ENCODE measurements at places on chromosomes 3 and 15. TPM values are rescaled to one million over a fixed set of nuclear protein-coding genes. Genes with fewer than 3 reads are reported as not detected.
A peak's percentile ranks its signal among the peaks of the same experiment; 100 is the strongest.

GRCh38 chr3:158918008-158918407, 116.2 kb downstream of the MFSD1 start:
- DNase-seq = no peak

- DNase-seq = no peak
Measured at GRCh38 chr3:45922950-45923590, 20.2 kb upstream of the CXCR6 start.

DNA sequence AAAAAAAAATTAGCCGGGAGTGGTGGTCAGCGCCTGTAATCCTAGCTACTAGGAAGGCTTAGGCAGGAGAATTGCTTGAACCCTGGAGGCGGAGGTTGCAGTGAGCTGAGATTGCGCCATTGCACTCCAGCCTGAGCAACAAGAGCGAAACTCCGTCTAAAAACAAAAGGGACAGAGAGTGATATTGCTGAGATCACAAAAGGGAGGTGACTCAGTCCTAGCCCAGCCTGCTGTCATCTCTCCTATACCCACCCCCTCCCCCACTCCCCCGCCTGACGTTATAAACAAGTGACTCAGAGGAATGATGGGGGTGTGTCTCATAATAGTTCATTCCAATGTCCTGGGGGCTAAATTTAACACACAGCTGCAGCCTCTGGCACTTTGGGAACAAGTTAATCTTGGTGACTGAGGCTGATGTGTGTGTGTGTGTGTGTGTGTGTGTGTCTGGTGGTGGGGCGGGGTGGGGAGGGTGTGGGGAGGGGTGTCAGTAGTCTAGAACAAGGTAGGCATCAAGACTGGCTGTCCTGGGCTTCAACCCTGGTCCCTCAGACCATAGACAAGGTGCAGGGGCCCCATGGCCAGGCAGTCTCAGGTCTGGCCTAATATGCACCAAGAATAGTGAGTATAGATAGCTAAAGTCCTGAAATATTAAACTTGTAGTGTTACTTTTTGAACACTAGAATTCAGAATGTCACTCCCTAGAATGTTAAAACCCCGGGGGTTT, 1.3 kb upstream of the KLHL40 start:
- peak; percentile 26 for DNase-seq

DNA sequence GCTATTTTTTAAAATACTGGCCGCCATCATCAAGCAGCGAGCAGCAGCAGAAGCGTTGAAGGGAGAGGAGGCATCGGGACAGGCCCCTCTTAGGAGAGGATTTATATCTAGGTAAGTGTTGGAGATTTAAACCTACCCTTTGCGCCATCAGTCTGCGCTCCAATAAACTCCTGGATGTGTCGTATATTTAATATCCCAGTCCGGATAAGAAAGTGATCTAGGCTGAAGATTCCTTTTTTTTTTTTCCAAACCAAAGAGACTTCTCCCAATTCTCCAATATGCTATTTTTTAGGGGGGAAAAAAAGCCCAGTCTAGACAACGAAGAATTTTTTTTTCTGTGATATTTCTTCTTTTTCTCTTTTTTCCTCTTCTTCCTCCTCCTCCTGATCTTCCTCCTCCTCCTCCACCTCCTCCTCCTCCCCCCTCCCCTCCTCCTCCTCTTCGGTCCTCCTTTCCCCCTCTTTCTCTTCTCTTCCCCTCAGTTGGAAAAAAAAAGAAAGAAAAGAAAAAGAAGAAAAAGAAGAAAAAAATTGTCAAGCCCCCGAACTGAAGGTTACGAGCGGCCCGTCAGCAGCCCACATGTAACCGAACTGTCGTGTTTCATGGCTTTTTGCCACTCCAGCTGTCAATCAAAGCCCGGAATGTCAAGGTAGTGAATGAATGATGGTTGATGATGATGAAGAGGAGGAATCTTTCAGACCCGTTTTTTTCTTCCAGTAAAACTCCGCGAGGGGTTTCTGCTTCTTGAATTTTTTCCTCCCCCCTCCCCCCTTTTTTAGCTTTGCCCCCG, 835 bp downstream of the MEIS2 start:
- no peak for DNase-seq

DNA sequence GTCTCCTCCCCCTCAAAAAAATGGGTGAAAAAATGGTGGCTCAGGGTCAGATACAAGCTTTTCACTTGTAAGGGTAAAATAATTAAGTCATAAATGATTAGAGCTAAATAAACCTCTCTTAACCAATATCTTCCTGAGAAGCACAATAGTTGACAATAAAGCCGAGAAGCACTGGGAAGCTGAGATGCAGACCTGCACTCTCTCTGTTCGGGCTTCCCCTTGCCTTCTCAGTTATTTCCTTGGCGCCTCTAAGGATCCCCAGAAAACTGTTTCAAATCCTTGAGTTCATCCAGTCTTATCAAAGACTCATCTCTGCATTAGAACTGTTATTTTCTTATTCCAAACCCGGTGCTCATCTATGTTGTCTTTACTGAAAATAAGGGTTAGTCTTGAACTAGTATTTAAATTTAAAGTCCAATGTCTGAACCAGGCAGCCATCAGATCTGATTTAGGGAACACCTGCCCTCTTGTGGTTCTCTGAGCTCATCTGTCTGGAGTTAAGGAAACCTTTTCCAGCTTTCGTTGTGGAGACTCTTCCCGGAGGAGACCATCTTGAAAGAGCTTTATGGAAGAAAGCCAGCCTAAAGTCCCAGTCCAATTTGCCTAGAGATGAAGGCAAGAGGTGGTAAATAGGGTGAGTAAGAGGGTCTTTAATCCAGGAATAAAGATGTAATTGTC, 256.4 kb upstream of the MCTP2 start:
- DNase-seq = peak; percentile 32

DNA sequence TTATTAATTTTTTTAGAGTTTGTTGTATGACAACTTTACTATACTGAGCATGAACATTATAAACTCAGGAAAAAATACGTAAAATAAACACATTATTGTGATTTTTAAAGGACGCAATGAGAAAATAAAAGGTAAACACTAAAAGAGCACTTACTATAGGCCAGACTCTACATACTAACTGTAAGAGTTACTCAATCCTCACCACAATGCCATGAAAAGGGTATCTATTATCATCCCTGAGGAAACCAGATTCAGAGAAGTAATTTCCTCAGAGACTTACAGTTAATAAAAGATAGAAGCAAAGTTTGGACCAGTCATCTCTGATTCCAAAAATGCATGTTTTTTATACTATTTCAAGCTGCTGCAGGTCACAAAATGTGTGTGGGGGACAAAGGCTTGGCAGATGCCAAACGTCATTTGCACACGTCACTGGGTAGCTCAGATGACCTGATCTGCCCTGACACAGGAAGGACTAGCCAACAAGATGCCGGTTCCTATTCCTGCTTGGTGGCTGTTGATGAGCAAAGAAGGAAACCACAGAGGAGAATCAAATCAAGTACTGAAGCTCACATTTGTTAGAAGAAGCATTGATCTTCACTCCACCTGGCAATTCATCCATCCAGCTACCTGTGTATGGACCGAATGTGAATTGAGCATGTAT, 42.3 kb downstream of the KLHL6 start:
- DNase-seq = no peak

- DNase-seq = no peak
Measured at GRCh38 chr3:151925419-151925818, 52.0 kb downstream of the SUCNR1 start.

- DNase-seq = peak; percentile 11
Measured at GRCh38 chr3:123783811-123784210, 100.3 kb downstream of the MYLK start.

DNA sequence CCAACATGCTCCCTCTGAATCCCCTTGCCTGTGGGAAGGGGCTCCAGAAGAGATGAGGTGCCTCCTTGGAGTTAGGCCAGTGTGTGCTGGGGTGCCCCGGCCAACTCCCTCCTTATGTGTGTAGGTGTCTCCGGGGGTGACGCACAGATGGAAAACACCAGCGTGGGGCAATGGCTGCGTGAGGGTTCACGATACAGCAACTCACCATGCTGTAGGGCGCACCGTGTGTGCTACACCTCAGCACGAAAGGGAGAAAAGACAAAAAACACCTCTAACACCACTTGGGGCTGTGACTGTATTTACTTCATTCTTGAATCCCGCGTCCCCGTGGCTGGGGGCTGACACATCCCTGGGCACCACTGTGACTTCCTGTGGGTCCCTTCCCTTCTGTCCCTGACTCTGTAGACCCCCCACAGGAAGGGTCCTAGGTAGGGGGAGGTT, 1.6 kb upstream of the CALML4 start:
- DNase-seq = no peak

DNA sequence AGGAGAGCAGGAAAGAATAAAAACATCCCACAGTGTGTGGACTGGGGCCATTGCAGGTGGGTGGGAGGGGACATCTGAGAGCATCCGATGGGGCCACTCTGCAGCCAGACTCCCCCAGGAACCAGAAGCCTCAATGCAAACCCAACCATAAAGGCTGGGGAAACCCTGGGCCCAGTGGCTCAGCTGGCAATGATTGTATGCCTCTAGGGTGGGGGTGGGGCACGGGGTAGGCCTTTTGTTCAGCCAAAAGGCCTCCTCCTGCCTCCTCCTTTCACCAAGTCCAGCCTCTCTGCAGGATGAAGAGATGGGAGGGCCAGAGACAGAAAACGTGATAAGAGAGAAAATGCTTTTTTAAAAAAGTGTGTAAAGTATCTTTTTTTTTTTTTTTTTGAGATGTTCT, 45.5 kb upstream of the HERC1 start:
- no peak for DNase-seq

DNA sequence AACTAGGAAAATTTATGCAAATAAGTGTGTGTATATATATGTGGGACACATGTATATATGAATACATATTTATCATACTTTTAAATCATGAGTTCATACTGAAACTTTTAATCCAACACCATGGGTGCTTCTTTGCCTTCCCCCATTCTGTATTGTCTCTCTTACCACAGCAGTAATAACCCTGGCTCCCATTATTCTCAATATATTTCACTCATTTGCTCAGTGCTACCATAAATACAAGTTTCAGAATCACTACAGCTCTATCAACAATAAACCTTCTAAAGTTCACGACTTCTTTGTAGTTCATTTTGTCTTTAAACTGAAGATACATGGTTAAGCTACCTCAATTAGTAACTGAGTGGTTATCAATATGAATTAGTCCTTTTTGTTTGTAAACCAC, 82.2 kb downstream of the PCCB start:
- no peak for DNase-seq

- no peak for DNase-seq
Measured at GRCh38 chr3:42210726-42211125, 55.3 kb downstream of the CCK start.

GRCh38 chr3:194875581-194876402, 190.1 kb downstream of the FAM43A start:
- DNase-seq = peak; percentile 32

- DNase-seq = no peak
Measured at GRCh38 chr3:109070211-109070610, 47.7 kb downstream of the MORC1 start.

GRCh38 chr3:182238126-182238525, 526.4 kb downstream of the SOX2 start:
- no peak for DNase-seq

DNA sequence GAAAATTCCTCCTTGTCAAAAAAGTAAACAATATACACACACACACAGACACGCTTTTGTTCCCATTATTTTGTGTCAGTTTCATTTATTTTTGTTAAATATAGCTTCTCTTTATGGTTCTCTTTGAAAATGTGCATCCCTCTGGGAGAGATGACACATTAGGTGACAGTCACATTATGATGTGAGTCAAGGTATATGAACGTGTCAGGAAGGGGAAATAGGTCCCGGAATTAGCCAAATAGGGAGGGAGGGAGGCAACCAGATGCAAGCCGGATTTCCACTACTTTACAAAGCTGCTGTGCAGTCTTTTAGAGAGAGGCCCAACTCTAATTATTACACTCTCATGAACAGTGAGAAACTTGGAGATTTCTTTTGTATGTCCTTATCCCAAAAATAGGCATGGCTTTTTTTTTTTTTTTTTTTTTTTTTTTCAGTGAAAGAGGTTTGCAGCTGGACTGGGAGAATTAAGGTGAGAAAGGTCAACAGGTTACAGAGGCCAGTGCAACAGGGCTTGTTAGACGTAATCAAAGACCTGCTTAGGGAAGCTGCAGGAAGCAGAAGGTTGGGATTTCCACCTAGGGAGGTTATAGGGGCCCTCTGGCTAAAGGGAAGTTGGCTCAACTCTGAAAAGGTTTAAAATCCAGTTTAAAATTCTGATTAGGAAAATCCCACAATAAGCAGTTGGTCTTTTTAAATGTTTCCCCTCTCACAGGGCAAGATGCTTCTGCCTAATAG, 240.5 kb upstream of the UBE2E1 start:
- no peak for DNase-seq

- DNase-seq = no peak
Measured at GRCh38 chr3:122255757-122256439, 69.2 kb upstream of the CSTA start.

GRCh38 chr3:58640700-58641372, 25.7 kb downstream of the FAM3D start:
- peak; percentile 35 for DNase-seq

GRCh38 chr3:5735896-5736295, 548.4 kb downstream of the EDEM1 start:
- no peak for DNase-seq

DNA sequence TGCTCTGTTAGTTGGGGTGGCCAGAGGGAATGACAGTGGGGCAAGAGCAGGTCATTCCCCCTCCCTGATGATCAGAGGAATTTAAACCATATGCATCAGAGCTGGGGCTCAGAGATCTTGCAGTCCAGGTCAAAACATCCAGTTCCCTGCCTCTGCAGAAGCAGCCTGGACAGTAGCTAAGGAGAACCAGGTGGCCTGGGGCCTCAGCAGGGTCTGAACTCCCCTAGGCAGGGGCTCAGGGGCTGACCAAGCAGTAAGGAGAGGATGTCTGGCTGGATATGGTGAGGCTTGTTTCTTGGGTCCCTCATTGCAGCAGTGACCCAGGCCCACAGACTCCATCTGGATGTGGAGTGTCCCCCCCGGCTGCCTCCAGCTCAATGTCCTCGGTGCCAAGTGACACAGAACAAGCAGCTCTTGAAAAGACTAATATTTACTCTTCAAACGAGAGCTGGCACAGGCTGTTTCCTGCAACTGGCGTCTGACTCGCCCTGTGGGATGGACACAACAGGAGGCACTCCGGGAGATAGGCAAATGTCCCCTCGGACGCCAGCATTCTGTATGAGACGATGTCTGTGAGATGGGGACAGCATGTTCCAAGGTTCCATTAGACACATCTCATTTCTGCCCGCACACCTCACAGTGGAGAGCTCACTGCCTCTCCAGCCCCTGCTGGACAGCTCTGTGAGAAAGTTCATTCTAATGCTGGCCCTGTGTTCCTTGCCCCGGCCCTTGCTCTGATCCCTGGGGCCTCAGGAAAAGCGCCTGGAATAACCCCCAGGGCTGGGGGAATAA, 37.1 kb downstream of the SEC22C start:
- DNase-seq = no peak

RPP14 gene
- 13.2 TPM for total RNA-seq

GATM gene
- 132 TPM for total RNA-seq

PLA2G4E gene
- total RNA-seq = 33.8 TPM

TM6SF1 gene
- total RNA-seq = 4.5 TPM

RPL29 gene
- 933 TPM for total RNA-seq

ITGB5 gene
- total RNA-seq = 74.8 TPM

MITF gene
- total RNA-seq = 43.2 TPM

TRPM1 gene
- 3.5 TPM for total RNA-seq

GABRR3 gene
- total RNA-seq = not detected

GPR176 gene
- total RNA-seq = 10.3 TPM

RPL32 gene
- total RNA-seq = 1,974 TPM

RAB7A gene
- total RNA-seq = 58.6 TPM

CFAP92 gene
- 0.30 TPM for total RNA-seq

FBN1 gene
- total RNA-seq = 480 TPM

ZNF609 gene
- total RNA-seq = 22.4 TPM
